NCI-H1694 (cell line): ENCODE measurements at places on chromosomes 16 and 17.

DNA sequence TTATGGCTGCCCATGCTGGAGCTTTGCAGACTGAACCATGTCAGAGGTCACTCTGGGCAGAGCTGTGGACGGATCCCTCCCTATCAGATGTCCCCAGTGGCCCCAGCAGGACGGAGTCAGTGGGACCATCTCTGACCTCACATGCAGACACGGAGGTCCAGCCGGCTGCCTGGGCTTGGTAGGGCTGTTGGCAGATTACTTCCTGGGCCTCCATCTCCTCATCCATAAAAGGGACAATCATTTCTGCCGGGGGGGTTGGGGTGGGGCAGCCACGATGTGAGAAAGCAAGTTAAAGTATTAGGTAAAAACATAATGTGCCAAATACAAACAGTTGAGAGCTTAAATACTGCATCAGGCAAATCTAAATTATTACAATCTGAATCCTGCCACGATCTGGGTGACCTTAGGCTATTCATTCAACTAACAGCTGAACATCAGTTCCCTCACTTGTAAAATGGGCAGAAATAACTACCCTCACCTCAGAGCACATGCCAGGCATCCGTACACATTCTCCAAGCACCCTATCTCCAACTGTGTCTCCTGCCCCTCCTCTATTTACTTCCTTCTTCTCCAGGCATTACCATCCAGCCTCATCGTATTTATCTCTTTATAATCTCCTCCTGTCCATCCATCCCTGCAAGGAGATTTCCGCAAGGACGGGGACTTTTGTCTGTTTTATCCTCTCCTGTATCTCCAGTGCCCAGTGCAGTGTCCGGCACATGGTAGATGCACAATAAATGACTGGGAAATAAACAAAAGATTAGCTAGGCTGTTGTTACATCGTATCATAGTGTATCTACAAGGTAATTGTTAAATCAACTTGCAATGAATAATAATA lies 192.3 kb upstream of the FOXF1 start:
- no peak for DNase-seq

- no peak for DNase-seq
Observed at GRCh38 chr17:39863244-39863917, 731 bp downstream of the IKZF3 start.

- DNase-seq: no peak
Observed at GRCh38 chr17:8249621-8250500, 772 bp downstream of the PFAS start.

DNA sequence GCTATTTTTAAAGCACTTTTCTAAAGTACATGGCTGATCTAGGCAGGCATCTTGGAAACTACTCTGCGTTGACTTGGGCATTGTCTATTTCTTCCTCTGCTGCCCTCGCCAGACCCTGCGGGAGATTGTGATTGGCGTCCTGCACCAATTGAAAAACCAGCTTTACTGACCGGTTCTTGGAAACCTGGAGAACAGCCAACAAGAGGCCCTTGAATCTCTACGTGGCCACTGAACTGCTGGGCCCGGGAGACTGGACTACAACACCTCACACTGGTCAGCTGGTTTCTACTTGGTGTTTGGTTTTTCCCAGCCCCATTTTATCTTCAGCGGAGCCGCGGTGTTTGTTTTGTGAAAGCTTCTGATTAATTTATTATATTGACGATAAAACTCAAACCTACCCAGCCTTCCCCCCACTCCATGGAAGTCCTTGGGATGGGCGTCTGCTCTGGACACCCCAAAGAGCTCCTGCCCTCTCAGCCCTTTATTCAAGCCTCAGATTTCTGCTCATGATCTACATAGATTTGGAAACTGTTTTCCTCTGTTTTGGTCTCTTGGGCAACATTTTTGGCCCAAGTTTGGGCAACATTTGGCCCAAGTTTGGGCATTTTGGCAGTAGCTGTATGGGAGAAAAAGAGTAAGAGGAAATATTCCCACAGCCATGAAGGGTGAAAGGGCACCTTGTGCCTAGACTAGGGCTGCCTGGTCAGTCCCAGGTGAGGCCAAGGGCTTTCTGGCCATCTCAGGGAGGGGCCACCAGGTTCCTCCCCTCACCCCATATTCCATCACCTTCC lies 4.7 kb downstream of the MLX start:
- no peak for DNase-seq

- DNase-seq: no peak
Observed at GRCh38 chr17:17779015-17779611, 57.7 kb downstream of the SREBF1 start.

GRCh38 chr16:81618661-81619060 lies 160.4 kb upstream of the PLCG2 start:
- DNase-seq: no peak

DNA sequence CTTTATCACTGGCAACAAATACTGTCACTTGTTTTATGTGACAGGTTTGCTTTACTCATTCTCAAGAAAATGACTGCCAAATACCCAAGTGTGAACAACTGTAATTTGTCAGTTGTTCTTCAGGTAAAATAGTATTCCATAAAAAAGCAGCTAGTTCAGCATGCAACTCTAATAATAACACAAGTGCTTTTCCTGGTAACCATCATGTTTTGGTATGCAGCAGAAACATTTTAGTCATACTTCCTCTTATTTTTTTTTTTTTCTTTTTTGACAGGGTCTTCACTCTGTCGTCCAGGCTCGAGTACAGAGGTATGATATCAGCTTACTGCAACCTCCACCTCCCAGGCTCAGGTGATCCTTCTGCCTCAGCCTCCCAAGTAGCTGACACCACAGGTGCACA lies 4.6 kb downstream of the TERF2 start:
- DNase-seq: no peak

DNA sequence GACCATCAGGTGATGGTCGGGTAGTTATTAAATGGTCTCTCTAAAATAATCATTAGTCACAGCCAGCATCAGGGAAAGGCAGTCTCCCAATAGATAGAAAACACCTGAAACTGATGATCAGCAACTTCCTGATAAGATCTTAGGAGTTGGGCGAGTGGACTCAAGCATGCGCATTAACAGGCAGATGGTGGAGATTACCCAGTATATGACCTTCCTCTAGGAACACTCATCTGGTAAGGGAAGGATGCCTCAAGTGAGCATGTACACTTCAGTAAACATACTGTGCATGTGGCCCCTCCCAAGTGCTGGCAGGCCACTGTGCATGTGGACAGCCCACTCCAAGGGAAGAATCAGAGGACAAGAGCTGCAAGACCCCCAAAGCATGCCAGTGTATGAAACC lies 105.9 kb downstream of the ABCC12 start:
- no peak for DNase-seq

- no peak for DNase-seq
Observed at GRCh38 chr17:11950771-11951519, 46.3 kb downstream of the ZNF18 start.

- DNase-seq: no peak
Observed at GRCh38 chr16:85570735-85571562, 42.2 kb upstream of the GSE1 start.

- peak; percentile 93 for DNase-seq
Observed at GRCh38 chr17:59311051-59311468, 20.4 kb upstream of the YPEL2 start.

DNA sequence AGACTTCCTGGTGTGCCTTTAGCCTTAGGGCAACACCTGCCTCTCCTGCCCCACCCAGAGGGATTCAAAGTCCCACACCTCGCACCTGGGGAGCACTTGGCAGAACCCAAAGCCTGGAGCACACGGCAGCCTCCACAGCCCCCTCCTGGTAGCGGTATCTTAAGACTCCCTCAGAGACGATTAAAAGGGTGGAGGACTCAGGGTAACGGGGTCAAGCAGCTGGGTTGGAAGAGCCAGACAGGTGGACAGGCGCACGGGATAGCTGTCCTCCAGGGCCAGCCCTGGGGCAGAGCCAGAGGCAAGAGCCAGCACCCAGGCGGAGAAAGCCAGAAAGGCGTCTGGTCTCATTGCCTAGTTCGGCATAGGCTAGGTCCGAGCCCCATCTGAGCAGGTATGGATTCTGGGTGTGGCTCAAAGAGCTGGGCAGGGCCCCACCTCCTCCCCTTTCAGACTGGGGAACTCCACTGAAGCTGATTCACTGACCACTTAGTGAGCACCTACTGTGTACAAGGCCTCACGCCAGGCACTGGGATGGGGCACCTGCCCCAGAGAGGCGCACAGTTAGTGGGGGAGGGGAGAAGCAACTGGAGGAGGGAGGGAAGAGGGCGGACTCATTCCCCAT lies 55.0 kb upstream of the MEAK7 start:
- no peak for DNase-seq

DNA sequence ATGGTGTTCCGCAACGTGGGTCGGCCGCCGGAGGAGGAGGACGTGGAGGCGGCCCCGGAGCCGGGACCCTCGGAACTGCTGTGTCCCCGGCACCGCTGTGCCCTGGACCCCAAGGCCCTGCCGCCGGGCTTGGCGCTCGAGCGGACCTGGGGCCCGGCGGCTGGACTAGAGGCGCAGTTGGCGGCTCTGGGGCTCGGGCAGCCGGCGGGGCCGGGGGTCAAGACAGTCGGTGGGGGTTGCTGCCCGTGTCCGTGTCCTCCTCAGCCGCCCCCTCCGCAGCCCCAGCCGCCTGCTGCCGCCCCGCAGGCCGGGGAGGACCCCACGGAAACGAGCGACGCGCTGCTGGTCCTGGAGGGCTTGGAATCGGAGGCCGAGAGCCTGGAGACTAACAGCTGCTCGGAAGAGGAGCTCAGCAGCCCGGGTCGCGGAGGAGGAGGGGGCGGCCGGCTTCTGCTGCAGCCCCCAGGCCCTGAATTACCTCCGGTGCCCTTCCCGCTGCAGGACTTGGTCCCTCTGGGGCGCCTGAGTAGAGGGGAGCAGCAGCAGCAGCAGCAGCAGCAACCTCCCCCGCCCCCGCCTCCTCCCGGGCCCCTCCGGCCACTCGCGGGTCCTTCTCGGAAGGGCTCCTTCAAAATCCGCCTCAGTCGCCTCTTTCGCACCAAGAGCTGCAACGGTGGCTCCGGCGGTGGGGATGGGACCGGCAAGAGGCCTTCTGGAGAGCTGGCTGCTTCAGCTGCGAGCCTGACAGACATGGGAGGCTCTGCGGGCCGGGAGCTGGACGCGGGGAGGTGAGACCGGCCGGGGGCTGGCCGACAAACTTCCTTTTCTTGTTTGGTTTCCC lies 821 bp downstream of the SOCS7 start:
- no peak for DNase-seq

- DNase-seq: no peak
Observed at GRCh38 chr16:11084876-11085485, 140.6 kb downstream of the CLEC16A start.

- no peak for DNase-seq
Observed at GRCh38 chr17:66348584-66349165, 46.3 kb downstream of the PRKCA start.
